M059J (cell line): ENCODE measurements at places on chromosomes 6 and 20. TPM values are rescaled to one million over a fixed set of nuclear protein-coding genes. Genes with fewer than 3 reads are reported as not detected.

- no peak for DNase-seq
Observed at GRCh38 chr6:73282871-73283270, 19.9 kb upstream of the KHDC1 start.

GRCh38 chr6:134235937-134236751 is 81.8 kb downstream of the SGK1 start:
- DNase-seq = peak; percentile 81

GRCh38 chr6:69895396-69895795 is 29.0 kb downstream of the COL19A1 start:
- DNase-seq = no peak

GRCh38 chr6:161244725-161245124 is 29.1 kb downstream of the AGPAT4 start:
- DNase-seq = no peak

DNA sequence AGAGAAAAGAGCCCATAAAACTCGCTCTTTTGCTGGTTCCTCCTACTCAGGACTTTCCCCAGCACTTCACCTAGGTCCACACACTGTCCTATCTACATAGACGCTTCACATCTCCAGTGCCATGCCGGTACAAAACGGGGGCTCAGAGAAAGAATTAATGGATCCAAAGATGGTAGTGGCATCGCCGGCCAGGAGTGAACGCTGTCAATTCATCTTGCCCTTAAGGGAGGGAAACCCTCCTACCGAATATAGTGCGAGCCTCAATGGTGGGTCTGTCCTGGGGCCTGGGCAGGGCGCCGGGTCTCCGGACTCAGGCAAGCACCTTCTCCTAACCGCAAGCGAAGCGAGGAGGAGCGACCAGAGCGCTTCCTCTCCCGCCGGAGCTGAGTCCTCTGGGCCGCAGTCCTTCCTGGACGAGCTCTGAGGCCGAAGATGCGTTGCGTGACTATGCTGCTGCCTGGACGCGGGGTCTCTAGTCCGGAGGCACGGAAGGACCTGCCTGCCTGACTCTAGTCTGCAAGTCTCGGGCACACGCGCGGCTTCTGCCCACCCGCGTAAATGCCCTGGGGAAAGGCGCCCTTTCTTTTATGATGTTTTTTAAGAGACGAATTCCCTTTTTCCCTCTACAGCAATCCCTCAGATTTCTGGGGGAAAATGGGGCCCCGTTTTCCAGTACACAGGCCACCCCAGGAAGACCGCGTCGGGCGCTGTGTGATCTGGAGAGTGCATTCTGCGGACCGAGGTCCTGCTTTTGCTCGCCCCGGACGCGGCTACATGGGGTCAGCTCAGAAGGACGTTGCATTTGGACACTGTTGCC is 100.1 kb upstream of the PRDM1 start:
- DNase-seq = peak; percentile 43

CD24 gene
- 284 and 285 TPM in 2 replicates for total RNA-seq

GRCh38 chr20:21436205-21436604 is 38.9 kb upstream of the NKX2-4 start:
- peak; percentile 99 for DNase-seq

GRCh38 chr6:122930252-122931180 is 65.5 kb upstream of the CLVS2 start:
- DNase-seq = no peak

DNA sequence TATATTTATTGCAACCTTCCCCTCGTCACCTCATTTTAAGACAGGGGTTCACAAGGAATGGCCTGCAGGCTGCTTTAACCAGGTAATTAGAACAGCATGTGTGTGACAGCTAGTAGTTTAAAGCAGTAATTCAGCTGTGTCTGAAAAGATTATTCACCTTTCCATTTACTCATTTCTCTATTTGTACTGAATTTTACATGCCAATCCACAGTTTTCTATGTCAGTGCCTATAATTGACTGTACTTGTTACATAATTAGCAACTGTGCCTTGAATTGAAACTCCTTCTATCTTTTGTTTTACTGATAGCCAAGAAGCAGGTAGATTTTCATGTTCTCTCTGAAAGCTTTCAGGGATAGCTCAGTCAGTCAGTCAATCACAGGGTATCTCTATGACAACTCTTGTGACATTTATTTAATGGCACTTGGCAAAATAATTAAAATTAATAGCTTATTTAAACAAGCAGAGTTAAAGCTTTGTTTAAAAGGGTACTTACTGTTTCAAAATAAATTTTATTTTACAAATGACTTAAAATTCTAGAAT is 214.0 kb downstream of the ZFAND3 start:
- no peak for DNase-seq

TRIM40 gene
- total RNA-seq = not detected in 2 replicates

- peak; percentile 56 for DNase-seq
Observed at GRCh38 chr6:37314487-37315156, 39.2 kb upstream of the RNF8 start.

DNA sequence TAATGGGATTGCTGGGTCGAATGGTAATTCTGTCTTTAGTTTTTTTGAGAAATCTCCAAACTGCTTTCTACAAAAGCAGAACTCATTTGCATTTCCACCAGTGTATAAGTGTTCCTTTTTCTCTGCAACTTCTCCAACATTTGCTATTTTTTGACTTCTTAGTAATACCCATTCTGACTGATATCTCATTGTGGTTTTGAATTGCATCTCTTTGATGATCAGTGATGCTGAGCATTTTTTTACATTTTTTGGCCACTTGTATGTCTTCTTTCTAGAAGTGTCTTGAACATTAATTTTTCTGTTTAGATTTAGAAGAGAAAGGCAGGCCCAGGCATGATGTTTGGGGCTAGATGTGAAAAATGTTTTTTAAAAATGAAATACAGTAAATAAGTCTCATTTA is 553.1 kb upstream of the MAN1A1 start:
- no peak for DNase-seq

DNA sequence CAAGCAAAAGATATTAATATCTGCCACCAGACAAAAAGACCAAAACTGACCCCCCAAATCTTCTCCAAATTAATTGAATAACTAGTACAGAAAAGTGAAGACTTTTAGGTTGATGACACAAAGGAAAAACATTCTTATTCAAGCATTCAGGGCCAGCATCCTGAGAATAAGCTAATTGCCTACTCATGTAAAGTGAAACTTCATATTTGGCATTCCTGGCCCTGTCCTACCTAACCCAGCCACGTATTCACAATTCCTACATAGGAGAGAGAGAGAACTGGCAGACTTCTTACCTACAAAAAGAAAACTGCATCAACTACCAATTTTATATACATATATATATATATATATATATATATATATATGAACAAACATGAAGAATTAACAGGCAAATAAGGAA is 4.9 kb upstream of the ASCC3 start:
- DNase-seq = peak; percentile 81

RUNX2 gene
- total RNA-seq = 29.2 and 37.2 TPM in 2 replicates

DNA sequence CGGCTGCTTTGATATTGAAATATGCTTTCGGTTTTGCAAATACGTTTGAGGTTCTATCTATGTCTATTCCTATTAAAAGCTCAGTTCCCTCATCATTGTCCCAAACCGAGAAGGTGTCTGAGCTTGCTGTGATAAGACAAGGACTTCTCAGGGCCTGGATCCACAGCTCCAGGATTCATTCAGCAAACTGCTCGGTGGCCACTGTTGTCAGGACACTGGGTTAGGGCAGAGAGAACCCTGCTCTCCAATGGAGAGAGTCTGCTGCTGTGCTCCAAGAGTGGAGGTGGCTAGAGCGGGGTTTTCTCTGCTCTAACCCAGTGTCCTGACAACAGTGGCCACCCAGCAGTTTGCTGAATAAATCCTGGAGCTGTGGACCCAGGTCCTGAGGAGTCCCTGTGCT is 198.5 kb downstream of the CDH4 start:
- DNase-seq = no peak

- DNase-seq = no peak
Observed at GRCh38 chr6:391559-392440, at the start of gene IRF4. IRF4 (plus strand) TSS chr6:391752; CDS start chr6:393153, 1,401 bp downstream.

DNA sequence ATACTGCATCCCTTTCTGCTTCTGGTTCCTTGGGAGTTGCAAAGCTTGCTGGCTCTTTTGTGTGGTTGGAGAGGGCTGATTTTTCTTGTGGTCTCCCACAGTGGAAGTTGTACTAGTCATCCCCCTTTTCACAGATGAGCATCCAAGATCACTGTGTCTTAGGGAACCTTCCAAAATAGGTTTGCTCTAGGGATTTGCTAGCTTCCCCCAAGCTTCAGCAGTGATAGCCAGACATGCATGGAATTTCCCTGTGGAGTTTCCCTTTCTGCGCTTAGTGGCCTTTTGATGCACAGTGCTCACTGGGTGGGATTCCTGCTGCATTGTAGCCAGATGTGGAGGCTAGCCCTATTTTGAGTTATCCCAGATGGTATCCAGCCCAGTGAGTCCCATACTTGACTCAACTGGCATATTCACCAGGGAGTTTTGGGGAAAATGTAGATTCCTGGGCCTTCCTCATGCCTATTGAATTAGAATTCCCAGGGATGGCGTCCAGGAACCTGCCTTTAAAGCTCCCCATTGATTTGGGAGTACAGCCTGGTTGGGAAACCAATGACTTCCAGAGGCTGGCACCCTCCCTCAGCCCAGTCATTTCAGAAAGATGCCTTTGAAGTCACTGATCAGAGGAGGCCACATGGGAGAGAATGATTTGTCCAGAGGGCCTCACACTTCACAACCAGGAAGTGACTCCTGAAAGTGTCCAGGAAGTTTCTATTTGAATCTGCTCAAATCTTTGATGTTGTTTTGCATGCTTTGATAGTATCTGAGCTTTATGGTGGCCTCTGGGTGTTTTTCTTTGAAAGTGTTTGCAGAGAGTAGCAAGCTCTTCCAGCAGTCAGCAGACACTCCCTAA is 25.9 kb downstream of the PPARD start:
- DNase-seq = peak; percentile 89

- no peak for DNase-seq
Observed at GRCh38 chr6:4404415-4404814, 269.0 kb upstream of the ECI2 start.

GRCh38 chr6:54971825-54972224 is 125.3 kb downstream of the FAM83B start:
- DNase-seq = no peak

DNA sequence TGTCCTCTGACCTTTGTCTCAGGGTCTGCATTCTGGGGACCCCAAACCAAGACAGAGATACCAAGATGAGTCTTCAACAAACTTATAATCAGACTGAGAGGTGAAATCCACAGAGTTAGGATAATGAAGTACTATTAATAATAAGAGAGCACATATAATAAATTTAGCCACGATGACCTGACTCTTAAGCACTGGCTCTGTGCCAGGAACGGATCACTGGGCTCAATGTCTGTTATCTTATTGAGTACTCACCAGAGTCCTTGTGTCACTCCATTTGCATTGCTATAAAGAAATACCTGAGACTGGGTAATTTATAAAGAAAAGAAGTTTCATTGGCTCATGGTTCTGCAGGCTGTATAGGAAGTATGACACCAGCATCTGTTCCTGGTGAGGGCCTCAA is 18.9 kb upstream of the ITPR3 start:
- no peak for DNase-seq

WFDC2 gene
- total RNA-seq = not detected in 2 replicates

GRCh38 chr6:37033255-37033654 is 27.8 kb downstream of the FGD2 start:
- DNase-seq = peak; percentile 65

DNA sequence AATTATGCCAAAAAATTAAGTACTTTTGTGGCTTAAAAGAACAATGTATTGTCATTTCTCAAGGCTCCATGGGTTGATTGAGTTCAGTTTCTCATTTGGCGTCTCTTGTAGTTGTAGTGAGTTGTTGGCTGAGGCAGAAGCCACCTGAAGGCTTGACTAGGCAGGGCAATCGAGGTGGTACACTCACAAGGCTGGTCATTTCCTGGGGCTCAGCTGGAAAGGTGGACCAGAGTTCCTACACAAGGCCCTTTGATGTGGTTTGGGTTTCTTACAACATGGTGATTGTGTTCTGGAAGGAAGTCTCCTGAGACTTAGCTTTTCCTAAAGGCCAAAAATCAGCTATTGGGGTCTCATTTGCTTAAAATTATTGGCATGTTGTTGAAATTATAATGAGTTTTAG is 22.6 kb downstream of the MAS1 start:
- no peak for DNase-seq

DNA sequence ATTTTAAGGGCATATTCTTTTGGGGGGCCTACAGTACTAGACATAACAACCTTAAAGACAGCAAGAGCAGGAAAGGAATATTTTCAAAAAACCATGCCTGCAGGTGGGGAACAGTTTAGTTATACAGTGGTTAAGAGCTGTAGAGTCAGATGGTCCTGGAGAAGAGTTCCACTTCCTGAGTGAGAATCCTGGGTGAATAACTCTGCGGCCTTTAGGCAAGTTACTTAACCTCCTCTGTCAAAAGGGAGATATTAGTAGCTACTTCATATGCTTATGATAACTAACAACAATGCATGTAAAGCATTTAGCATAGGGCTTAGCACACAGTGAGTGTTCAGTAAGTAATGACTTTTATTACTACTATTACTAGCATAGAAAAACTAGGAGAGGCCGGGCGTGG is 119.2 kb upstream of the TAB2 start:
- DNase-seq = no peak

DACT2 gene
- not detected in 2 replicates for total RNA-seq

DNA sequence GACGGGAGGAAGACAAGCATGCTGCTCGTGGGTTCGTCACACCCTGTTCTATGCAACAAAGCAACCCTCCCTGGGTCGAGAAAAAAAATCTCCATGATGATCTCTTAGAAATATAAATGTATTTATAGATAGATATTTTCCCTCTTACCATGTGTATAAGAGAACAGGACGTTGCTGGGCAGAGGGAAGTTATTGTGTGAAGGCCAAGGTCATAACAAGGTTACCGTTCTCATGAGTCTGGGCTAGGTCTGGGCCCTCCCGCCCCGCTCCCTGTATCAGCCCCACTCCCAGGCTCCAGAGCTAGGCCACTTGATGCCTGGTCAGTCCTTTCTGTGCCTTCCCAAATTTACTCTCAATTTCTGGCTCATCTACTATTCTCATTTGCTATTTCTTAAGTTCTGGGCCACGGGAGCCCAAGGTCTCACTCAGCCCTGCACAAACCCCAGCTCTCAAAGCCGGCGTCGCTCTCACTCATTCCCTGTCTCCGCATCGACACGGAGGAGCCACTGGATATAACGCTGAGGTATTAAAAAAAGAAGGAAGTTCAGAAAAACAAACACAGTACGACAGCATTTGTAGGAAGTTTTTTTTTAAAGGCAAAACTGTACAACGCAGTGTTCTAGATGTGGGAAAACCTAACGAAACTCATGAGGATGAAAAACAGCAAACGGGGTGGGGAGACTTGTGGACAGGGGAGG is 96.8 kb downstream of the PSMG4 start:
- DNase-seq = no peak

DNA sequence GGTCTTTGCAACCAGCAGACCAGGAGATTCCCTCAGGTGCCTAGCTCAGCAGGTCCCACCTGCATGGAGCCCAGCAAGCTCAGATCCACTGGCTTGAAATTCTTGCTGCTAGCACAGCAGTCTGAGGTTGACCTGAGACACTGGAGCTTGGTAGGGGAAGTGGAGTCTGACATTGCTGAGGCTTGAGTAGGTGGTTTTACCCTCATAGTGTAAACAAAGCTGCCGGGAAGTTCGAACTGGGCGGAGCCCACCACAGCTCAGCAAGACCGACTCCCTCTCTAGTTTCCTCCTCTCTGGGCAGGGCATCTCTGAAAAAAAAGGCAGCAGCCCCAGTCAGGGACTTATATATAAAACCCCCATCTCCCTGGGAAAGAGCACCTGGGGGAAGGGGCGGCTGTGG is 34.3 kb downstream of the PRSS35 start:
- DNase-seq = peak; percentile 36
